ENCODE measurements at places on chromosomes 16 and 17. TPM values are rescaled to one million over a fixed set of nuclear protein-coding genes. Genes with fewer than 3 reads are reported as not detected.

The HOXB1 gene
- total RNA-seq: not detected

The KCNG4 gene
- not detected for total RNA-seq

The KRT15 gene
- not detected for total RNA-seq

GRCh38 chr16:84071121-84071520 lies 28.5 kb upstream of the SLC38A8 start:
- no peak for DNase-seq

GRCh38 chr17:68610554-68610953 lies 9.4 kb upstream of the FAM20A start:
- DNase-seq: no peak

GRCh38 chr17:2888326-2888725 lies 92.1 kb downstream of the RAP1GAP2 start:
- DNase-seq: no peak
